ENCODE measurements at places on chromosomes 4 and X.

DNA sequence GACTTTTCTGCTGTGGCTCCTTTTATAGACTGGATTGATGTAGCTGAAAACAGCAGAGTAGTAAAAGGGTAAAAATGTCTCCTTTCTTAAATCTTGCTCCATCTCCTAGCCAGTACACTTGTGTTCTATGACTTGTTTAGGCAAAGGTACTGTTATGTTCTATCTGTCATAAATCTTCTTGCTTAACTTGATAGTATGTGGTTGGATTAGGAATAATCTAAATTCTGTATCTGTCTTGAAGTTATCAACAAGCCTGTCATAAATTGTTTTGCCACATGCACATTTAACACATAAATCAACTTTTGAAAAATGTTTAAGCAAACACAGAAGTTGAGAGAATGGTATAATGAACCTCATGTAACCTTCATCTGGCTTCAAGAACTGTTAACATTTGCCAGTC, 157.0 kb downstream of the FRAS1 start:
- no peak for DNase-seq

GRCh38 chr4:61437923-61438322, 237.8 kb downstream of the ADGRL3 start:
- no peak for DNase-seq

DNA sequence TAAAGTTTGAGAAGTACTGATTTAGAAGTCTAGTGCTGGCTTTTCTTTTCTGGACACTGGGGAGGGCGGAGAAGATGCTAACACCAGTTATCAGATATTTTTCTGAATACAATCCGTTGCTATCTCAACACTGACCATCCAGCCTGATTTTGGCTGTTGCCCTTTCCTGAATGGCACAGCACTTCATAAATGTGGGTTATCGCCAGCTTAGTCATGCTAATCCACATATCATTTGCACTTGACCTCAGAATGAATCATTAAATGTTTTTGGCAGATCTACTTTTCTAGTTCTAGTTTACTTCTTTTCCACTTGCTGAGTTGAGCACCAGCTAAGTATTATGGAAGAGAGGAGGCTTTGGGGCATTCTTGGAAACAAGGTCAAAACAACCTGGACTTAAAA, 60.8 kb upstream of the ESX1 start:
- DNase-seq = no peak

DNA sequence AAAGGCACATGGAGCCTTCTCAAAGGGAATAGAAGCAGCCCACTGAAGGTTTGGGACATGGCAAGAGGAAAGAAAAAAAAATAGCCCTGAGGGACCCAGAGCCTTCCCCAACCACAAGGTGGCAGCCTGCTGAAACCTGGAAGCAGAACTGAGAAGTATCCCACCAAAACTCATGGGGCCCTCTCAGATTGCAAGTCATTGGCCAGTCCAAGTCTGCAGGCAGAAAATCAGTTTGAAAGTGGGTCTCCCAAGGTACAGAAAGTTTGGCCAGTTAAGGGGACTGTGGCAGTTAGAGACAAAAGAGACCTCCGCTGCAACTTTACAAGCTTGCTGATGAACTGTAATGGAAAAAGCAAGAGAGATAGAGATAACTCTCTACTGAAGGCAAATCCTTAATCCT, 155.8 kb downstream of the ANTXR2 start:
- peak; percentile 2 for DNase-seq

GRCh38 chr4:126752702-126753101, 880.1 kb upstream of the INTU start:
- DNase-seq = no peak

DNA sequence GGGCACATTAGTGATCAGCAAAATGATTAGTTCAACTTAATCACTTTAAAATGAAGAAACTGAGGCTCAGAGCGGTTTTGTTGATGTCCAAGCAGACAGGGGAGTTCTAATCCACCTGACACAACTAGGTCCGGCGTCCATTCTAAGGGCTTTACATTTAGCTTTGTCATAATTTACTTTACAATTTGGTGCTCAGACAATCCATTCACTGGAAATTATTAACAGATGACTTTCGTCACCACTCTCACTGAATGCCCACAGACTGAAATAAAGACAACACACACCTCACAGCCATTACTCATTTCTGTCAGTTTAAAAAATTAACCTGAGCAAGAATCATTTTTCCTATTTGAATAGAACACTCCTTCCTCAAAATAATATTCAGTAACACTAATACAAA, 10.8 kb downstream of the NR3C2 start:
- DNase-seq = no peak

GRCh38 chr4:157978680-157979361, 194.0 kb downstream of the GASK1B start:
- peak; percentile 60 for DNase-seq

- DNase-seq = no peak
Observed at GRCh38 chrX:134023851-134024281, 38.5 kb upstream of the GPC3 start.

GRCh38 chrX:135340831-135341230, 31.6 kb downstream of the ETDC start:
- DNase-seq = no peak

GRCh38 chrX:48827654-48827968, 1.3 kb downstream of the ERAS start:
- no peak for DNase-seq

GRCh38 chr4:151882072-151882803, 121.4 kb upstream of the GATB start:
- DNase-seq = no peak

GRCh38 chr4:127975121-127975770, 10.0 kb downstream of the ABHD18 start:
- DNase-seq = no peak

GRCh38 chr4:100754751-100755150, 236.9 kb upstream of the EMCN start:
- DNase-seq = no peak

GRCh38 chr4:145799223-145799622, 119.3 kb downstream of the C4orf51 start:
- no peak for DNase-seq

GRCh38 chrX:9706421-9706820, 59.2 kb downstream of the GPR143 start:
- no peak for DNase-seq

- no peak for DNase-seq
Observed at GRCh38 chrX:150572206-150572605, 3.8 kb downstream of the MTM1 start.

DNA sequence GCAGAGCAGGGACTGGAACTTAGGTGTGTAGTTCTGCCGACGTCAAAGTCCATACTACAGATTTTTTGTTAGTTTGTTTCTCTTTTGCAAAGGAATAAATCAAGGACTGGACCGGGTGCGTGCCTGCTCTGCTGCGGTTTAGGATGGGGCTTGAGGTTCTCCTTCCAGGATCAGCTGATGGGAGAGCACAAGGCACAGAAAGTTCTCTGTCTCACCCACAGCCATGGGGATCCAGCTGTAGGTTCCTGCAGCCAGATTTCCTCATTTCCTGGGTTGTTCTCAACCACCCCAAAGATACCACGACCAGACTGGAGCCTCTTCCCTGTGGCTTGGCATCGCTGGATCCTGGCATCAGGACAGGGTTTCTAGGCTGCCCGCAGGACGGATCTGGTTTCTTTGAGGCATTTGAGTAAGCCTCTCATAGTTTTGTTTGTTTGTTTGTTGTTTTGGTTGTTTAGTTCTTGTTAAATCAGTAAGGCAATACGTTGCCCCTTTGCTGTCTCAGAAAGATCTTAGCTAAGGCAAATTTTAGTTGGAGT, 789 bp upstream of the SRPX start:
- no peak for DNase-seq

GRCh38 chrX:13798184-13798583, 18.7 kb downstream of the GPM6B start:
- DNase-seq = no peak

- DNase-seq = no peak
Observed at GRCh38 chr4:103012060-103012459, 7.4 kb downstream of the SLC9B1 start.

GRCh38 chr4:40769266-40769665, 19.5 kb downstream of the NSUN7 start:
- DNase-seq = no peak

- DNase-seq = no peak
Observed at GRCh38 chrX:51334276-51334675, 1.7 kb downstream of the NUDT10 start.

Measured in NCI-H2171 (cell line).